ENCODE measurements at places on chromosomes 2 and 18.

DNA sequence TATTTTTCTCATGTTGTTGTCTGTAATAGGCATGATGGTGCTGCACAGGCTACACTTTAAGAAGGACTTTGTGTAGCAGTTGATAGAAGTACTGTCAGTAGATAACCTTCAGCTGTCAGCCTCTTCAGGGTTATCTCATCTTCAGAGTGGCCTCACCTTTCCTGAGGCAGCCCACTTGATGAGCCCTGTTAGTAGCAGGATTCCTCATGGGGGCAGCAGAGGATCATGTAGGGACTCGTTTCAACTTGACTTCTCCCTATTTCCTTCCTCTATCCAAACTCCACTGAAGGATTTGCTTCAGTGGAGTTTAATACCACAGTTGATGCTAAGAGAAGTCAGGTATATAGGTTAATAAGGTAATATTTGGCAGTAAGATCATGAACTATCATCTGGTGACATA, 530.3 kb upstream of the FSIP2 start:
- DNase-seq, result no peak

DNA sequence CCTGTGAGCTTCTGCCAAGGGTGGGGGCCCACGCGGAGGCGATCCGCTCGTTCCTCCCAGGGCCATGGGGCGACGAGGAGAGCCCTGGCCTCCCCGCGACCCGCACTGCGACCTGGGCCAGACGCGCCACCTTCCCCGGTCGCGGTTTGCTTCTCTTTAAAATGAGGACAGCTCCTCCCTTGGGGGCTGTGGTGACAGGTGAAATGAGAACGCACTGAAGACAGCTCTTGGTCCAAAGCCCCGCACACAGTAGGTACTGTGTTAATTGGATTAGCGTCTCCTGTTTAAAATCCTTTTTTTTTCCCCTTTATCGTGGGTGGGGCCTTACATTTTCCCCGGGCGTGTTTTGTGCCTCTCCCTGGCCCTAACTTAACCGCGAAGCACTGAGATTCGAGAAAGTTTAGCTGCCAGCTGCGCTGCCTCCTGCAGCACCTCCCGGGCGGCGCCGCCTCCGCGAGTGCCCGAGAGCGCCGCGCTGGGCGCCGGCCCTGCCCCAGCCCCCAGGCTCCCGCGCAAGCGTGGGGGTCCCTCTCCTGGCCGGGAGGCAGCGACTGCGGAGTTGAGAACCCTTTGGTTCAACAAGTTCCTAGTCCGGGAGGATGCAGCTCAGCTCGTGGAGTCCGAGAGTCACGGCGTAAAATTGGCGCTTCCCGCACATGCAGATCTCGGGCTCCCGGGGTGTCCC, 1.1 kb downstream of the HPCAL1 start:
- no peak for DNase-seq

DNA sequence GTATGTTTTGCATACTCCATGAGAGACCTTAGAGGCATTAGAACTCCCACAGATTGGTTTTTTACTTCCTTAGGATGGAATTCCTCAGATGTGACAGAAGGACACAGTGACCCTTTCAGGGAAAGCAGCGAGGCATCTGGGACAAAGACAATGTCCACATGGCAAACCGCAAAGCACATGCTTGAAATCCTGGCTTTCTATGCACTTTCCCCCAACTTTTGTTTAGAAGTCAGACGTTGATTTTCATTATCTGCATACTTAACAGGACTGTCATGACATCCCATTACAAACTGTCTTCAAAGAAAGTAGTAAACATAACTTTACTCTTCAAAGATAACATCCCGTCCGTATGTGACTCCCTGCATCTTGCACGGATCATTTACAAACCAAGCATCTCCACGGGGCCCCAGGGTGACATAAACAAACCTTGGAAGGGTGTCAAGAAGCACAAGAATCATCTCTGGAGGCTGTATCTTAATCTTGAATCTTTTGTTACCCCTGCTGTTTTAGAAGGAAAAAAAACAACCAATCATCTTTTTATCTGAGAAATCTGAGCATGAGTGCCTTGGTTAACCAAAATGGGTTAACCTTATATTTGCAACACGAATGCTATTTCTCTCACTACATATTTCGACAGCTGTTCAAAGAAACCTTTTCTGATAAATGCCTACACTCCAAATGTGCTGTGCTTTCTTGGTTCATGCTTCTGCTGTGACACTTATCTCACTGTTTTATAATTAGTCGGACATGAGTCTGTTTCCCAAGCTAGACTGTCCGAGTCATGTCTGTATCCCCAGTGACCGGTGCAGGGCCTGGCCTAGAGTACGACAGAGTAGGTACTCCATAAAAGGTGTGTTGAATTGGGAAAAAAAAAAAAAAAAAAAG, 90.8 kb downstream of the CCBE1 start:
- no peak for DNase-seq

DNA sequence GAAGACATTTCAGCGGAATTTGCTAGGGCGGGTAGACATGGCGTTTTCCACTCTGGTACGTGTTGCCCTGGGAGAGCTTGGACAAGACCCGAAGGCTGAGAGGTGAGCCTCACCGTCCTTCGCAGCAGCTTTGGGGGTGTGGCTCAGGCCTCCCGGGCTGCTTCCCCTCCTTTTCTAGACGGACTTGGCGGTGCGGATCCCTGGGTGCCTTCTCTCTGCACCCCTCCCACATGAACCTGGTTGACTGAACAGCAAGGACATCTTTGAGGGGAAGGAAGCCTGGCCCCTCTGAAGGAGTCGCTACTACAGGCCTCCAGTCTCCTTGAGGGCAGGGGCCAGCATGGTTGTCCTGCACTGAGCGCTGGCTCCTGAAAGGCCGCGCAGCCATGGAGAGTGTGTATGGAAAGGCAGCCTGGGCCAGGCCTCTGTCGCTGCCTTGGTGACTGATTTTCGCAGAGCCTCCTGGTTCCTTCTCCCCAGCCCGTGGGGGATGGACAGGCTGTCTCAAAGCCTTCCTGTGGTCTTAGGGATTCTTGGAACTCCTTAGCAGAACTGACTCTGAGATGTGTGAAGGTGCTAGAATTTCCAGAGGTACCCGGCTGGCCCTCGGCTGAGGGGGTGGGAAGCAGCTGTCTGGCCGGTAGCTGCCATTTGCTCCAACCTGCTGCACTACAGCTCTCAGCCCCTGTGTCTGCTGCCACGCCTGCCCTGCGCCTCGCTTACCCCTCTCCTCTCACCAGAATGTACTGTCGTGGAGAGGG, 9.9 kb downstream of the CNNM4 start:
- DNase-seq, result no peak

- no peak for DNase-seq
Measured at GRCh38 chr2:172909454-172909853, 166.2 kb upstream of the MAP3K20 start.

DNA sequence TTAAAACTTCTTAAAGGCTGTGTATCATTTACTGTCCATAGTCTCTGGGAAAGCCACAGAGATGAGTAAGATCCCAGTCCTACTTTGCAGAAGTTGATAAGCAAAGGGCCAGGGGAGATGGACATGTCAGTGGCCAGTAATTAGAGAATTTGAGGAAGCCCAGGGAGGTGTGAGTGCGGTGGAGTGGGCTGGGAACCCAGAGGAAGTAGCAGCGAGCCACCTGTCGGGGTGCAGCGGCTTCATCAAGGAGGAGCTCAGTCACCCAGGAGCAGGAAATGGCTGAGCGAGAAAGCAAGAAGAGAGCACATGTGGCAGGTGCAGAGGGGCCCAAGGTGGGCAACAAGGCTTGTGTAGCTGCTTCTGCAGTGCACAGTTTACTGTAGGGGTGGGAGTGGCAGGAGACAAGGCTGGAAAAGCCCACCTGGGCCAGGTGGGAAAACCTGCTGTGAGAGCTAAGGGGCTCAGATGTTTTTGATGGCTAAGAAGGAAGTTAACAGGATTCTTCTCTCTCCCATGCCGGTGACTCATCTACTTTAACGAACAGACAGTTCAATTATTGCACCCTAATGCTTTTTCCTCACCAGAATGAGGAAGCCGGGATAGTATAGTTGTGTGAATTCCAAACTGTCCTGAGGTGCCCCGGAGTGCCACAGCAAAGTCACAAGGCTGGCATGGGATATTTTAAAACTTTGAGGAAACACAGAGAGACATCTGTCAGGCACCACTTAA, 34.8 kb upstream of the MGAT5 start:
- no peak for DNase-seq

- DNase-seq, result no peak
Measured at GRCh38 chr2:13201924-13202323, 485.2 kb downstream of the TRIB2 start.

DNA sequence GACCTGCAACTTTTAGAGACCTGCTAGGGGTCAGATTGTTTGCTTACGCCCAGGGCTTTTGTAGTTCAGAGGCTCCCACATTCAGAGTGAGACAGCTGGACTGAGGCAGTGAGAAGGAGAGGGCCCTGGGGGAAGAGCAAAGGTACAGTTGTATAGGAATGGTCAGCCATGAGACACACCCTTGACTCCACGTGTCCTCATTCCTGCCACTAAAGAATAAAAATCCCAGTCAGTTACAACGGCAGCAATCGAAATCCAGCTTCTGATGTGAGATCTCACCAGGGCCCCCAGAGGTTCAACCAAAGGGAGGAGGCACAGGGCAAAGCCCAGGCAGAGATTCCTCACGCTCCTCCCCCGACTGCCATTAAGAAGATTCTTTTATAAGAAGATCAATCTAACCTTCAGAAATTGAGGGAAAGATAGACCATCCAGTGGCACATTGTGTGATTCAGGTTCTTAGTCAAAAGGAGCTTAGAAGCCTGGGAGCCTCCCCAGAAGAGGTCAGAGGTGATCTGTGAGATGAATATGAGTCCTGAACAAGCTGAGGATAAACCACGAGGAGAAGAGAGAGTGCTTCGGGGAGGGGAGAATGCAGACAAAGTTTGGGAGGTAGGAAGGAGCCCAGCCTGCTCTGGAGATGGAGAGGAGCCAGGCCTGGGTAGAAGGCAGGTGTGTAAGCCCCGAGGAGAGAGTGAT, 317.0 kb downstream of the CYP26B1 start:
- DNase-seq, result no peak

DNA sequence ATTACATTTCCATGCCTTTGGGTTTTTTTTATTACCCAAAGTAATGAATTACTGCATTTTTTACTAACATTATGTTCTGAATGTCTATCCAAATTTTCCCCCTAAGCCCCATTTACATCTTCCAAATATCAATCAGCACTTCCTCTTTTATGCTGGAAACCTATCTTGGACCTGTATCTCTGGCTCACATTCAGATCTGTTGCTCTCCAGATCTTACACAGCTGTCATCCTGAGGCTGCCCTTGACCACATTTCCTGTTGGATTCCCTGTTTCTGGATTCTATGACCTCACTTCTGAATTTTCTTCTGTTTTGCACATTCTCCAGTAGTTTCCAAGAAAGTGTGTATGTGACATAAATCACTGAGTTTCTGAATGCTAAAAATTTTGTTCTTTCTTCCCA, 146.7 kb downstream of the PDE1A start:
- DNase-seq, result no peak

DNA sequence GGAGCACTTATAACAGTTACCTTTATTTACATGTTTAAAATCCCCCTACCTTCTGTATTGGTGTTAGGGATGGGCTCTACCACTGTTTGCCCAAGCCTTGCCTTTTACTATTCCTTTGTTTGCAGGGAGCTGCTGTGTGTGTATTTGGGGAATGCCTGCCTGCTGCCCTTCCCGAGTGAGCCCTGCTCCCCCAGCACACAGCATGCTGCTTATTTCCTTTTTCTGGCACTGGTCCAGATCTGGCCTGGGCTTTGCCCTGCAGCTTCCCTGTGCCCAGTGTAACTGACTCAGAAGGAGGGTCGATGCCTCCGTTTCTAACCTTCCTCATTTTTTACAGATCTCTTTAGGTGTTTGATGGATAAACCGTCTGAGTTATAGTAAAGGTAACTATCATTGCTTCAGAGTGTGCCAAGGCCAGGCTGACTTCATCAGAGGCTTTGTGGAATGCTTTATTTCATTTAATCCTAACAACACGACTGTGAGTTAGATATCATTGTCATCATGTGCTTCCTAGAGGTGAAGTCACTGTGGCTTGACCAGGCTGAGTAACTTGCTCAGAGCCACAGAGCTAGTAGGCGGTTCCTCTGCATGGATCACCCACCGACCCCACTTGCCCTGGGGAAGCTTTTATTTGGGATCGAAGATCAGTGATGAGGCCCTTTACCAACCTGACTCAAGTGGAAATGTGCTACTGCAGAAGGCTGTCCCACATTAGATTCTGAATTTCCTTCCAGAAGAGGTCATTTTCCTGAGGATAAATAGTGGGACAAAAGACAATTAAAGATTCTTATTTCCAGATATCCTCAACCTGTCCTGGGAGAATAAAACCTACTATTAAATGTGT, 238.8 kb downstream of the ZNF407 start:
- DNase-seq, result peak; percentile 30

- peak; percentile 43 for DNase-seq
Measured at GRCh38 chr2:97935719-97936161, 60.0 kb downstream of the TMEM131 start.

DNA sequence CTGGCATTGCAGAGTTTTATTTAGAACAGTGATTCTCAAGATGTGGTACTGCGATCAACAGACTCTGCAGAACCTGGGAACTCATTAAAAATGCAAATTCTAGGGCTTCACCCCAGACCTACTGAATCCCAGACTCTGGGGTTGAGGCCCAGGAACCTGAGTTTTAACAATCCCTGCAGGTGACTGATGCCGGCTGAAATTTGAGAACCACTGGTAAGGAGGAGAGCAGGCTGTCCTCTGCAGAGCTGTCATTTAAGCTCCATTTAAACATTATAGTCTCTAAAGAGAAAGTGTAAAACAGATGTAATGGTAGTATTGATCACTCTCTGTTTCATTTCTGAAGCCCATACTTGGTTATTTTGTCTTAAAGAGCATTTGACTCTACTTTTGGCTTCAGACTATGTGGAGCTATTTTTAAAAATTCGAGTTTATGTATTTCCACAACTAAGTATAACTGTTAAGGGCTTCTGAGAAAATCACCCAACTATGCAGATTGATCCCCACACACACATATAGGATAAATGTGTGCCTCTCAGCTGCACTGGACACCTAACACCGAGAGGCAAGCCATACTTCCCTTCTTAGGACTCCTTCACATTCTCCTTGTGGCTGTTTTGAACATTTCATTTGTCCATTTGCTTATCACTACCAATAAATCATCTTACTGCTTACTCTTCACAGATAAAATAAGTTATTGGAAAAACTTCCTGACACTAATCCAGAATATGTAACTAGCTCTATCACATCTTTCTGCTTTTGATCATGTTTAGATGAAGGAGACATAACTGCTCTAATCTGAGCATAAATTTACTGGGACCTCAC, 487.5 kb downstream of the DLGAP1 start:
- DNase-seq, result no peak

DNA sequence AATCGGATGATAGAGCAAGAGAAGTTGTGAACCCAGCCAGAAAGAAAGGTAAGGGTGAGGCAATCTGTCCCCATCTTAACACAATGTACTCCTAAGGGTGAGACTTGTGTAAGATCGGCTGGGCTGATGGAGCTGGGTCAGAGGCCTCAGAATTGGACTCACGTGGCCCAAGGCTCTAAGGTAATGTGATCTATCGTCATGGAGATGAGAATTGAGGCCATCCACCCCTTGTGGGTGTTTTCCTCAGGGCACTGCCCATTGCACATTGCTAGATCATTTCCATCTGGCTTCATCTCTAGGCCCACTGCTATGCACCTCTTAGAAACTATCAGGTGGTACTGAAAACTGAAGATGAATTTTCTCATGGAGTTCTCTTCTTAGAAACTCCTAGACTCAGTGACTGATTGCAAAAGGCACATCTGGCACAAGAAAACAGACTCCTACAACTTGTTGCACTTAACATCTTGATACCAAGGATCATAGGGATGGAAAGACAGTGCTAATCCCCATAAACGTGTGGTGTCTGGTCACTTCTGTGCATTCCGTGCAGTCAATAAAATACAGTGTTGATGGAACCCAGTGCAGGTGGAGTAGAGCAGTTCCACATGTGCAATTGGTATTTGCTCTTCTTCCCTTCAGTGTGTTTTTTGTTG, 228.9 kb upstream of the FOSL2 start:
- no peak for DNase-seq

All from retinal pigment epithelial cell (primary cell).